Stimulated activated CD4-positive, alpha-beta T cell treated with anti-CD3 and anti-CD28 coated beads, TNF-alpha, amount 100 ng/mL, for 48 hours (primary cell): ENCODE measurements at places on chromosomes 12 and 14.

DNA sequence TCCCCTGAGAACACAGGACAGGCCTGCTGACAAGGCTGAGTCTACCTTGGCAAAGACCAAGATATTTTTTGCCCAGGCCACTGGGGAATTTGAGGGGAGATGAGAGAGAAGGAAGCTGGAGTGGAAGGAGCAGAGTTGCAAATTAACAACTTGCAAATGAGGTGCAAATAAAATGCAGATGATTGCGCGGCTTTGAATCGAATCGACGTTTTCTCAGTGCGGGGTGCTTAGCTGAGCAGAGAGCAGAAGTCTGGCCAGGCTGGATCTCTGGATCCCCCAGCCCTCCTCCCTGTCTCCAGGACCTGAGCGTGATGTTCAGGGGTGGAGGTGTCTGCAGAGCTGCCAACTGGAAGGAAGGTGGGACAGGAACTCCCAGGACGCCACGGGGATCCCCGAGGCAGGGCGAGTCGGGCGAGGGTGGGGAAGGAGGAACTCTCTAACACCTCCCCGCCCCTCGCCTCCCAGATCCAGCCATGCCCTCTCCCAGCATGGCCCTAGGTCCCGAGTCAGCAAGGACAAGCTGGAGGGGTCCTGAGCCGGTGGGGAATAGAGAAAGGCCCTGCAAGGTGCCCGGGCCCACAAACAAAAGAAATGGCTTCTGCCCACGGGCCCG lies 527 bp upstream of the CARMIL3 start:
- DNase-seq, result no peak

DNA sequence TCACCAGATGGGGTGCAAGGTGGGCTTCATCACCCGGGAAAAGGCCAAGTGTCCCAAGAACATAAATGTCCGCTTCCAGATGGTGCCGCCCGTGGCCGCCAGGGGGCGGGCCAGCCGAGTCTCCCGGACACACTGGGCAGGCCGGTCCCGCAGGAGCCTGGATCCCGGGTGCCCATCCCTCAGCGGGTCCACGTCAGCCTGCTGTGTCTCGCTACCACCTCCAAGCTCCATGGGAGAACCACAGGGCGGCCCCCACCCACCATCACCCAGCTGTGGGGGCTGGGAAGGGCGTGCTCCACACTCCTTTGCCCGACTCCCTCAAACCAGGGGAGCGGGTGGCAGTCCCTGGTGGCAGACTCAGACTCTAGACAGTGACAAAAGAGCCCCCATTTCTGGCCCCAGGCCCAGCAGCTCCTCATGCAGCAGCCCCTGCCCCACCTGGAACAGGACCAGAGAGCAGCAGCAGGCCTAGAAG lies 22.0 kb upstream of the NUDT14 start:
- DNase-seq, result peak; percentile 56

GRCh38 chr12:2044165-2044564 lies 8.6 kb upstream of the CACNA1C start:
- no peak for DNase-seq

DNA sequence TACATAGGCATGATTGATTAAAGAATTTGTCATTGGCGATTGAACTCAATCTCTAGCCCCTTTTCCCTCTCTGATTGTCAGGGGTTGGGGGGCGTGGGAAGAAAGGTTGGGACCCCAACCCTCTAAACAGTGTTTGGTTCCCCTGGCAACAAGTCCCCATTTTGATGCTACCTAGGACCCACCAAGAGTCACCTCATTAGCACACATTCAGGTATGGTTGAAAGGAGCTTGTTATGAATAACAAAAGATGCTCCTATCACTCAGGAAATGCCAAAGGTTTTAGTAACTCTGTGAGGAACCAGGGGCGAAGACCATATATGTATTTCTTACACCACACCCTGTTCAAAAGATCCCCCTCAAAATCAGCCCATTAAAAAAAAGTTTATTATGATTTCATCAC lies 14.3 kb downstream of the RNF212B start:
- DNase-seq, result no peak

- DNase-seq, result no peak
These were observed 37.7 kb downstream of the LRRC74A start for GRCh38 chr14:76863724-76864407.

- DNase-seq, result no peak
These were observed 146.9 kb downstream of the PHETA1 start for GRCh38 chr12:111222027-111222414.

- DNase-seq, result no peak
These were observed 17.4 kb downstream of the LGALS3 start for GRCh38 chr14:55146425-55146824.

DNA sequence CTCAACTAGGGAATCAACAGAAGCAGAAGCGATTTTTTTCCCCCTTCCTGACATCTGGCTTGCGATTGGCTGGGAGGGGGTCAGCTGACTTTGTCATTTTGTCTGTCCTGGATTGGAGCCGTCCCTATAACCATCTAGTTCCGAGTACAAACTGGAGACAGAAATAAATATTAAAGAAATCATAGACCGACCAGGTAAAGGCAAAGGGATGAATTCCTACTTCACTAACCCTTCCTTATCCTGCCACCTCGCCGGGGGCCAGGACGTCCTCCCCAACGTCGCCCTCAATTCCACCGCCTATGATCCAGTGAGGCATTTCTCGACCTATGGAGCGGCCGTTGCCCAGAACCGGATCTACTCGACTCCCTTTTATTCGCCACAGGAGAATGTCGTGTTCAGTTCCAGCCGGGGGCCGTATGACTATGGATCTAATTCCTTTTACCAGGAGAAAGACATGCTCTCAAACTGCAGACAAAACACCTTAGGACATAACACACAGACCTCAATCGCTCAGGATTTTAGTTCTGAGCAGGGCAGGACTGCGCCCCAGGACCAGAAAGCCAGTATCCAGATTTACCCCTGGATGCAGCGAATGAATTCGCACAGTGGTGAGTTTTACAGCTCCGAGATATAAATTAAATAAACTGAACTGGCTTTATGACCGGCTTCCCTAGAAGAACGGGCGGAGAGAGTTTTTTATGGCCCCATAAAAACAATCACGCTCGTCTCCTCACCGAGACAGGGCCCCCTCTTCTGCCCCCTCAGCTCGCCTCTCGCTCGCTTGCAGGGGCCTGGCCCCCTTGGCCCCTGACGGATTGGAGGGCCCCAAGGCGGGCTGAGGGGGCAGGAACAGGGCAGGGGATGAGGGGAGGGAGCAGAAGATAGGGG lies at the start of gene HOXC6:
Gene HOXC6, plus strand, starts transcription at position 127 of the 888 bp plus-strand sequence. Its CDS starts 82 bp downstream, at position 209.
- no peak for DNase-seq

- DNase-seq, result no peak
These were observed 29.3 kb downstream of the NCKAP5L start for GRCh38 chr12:49798934-49799333.

GRCh38 chr12:88746386-88746785 lies 166.1 kb upstream of the KITLG start:
- DNase-seq, result no peak

DNA sequence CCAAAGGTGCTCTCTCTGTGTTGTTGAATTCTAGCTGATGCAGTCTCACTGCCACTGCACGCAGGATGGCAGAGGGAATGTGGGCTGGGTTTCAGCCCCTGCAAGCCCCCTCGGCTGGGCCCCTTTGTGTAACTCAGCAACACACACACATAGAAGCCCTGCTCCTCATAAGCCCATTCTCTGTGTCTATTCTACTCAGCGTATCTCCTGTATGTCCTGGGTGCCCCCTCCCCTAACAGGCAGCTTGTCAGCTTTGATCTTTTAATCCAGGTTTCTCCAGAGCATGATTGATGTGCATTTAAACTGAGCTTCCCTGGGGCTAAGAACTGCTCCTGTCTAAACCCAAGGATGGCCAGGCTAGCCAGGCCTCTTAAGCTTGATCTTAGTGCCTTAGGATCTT lies 43.0 kb downstream of the SRRM4 start:
- no peak for DNase-seq

DNA sequence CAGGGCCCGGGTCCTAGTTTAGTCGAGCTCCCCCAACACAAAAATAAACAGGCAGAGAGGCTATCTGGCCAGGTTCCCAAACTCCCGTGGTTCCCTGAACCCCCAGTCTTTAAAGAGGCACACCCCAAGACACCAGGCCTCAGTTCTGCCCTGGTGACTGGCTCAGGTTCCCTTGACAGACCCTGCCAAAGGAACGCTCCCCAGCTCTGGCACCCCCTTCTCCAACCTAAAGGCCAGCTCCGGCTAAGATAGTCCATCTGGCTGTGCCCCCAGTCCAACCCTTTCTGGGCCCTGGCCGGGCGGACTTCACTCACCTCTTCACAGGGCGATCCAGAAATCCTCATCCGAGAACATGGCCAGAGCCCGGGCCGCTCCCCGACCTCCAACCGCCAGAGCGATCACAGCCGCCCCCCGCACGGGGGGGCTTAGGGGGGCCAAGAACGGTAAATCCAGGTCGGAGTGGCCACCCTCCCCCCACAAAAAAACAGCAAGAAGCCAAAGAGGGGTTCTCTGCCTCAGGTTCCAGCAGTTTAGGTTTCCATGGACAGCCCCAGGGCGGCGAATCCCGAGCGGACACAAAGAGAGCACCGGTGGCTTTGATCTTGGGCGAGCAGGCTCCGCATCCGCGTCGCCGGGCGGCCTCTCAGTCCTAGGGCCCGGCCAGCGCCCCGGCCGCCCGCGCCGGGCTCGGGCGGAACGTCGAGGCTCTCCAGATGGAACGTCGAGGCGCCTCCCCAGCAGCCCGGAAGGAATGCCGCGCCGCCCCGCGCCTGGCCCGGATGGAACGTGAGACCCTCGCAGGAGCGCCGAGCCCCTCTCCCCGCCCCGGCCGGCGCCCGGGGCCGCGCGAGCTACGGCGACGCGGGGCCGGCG lies 1.1 kb downstream of the KMT2D start:
- DNase-seq, result no peak

DNA sequence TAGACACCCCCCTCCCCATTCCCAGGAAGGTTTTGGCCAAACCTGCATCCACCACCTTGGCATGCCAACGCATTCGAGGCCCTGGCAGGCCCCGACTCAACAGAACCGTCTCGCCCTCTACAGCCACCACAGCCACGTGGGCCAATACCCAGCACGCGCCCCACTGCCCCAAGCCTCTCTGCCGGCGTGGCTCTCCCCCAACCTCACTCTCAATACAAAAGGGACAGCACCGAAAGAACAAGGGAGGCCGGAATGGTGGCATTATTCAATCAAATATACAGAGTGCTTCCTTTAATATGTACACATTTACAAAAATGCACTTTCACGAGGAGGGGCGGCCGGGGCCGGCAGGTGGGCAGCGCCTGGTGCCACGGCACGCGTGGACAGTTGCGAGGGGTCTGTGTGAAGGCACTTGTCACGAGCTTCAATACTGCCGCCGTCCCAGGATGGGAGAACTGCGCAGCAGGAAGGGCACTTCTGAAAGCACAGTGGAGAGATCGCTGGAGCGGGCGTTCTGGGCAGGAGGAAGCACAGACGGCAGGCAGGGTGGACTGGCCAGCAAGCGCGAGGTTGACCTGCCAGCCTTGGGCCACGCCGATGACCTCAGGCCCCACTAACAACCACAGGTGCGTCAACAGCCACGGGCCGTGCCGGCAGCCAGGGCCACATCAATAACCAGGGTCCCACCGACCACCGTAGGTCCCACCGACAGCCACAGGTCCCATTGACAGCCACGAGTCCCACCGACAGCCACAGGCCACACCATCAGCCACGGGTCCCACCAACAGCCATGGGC lies 26.9 kb downstream of the JAG2 start:
- no peak for DNase-seq

DNA sequence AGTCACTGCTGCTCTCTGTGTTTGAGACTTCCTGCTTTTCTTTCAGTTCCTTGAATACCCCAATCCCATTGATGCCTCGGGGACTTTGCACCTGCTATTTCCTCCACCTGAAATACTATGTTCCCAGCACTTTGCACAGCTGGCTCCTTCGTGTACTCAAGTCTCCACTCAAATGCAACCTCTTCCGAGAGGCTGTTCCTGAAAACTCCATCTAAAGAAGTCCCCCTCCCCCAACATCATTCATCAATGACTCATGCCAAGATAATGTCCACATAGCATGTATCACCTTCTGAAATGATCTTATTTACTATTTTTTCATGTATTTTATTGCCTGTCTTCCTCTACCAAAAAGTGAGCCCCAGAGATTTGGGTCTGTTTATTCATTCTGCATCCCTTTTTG lies 48.6 kb downstream of the HSPB8 start:
- DNase-seq, result no peak

GRCh38 chr12:12011880-12012260 lies 58.9 kb upstream of the BCL2L14 start:
- no peak for DNase-seq
